Sigmoid colon (tissue), 7 donors: ENCODE measurements at places on chromosomes 1 and 21. TPM values are rescaled to one million over a fixed set of nuclear protein-coding genes. Genes with fewer than 3 reads are reported as not detected.
A peak's percentile ranks its signal among the peaks of the same experiment; 100 is the strongest.

DNA sequence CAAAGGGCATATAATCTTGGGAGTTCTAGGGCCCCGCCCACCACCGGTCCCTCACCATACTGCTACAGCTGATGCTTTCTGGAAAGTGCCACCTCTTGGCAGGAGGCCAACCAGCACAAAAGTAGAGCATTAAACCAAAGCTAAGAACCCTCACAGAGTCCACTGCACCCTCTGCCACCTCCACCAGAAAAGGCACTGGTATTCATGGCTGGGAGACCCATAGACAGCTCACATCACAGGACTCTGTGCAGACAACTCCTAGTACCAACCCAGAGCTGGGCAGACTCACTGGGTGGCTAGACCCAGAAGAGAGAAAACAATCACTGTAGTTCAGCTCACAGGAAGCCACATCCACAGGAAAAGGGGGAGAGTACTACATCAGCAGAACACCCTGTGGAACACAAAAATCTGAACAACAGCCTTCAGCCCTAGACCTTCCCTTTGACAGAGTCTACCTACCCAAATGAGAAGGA lies 10.8 kb downstream of the THEM4 start:
- no peak for DNase-seq

LRIF1 gene
- total RNA-seq: 6.3 TPM

- DNase-seq: peak; percentile 70
Observed at GRCh38 chr1:51636764-51637522, 20.1 kb downstream of the OSBPL9 start.

GRCh38 chr21:29318354-29318753 lies 19.6 kb downstream of the BACH1 start:
- no peak for DNase-seq

GRCh38 chr1:195704028-195704427 lies 904.2 kb downstream of the KCNT2 start:
- DNase-seq: no peak

DNA sequence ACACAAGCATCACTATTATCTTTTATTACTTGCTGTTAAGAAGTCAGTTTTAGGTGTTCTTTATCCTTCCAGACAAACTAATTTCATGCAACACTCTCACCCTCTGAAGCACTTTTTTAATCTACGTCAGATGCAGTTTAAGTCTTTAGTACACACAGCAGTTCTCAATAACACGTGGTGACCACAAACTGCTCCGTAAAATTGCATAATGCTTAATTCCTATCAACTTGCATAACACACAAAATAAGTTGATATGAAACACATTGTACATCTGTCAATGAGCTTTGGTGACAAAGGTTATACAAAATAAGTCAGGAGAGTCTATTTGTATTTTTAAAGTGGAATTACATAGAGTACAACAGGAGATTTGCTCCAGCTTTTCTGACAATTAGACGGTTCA lies 140.9 kb upstream of the ETS2 start:
- no peak for DNase-seq

GRCh38 chr1:158978730-158979129 lies 31.0 kb upstream of the IFI16 start:
- DNase-seq: no peak

RNF220 gene
- 118 TPM for total RNA-seq

DNA sequence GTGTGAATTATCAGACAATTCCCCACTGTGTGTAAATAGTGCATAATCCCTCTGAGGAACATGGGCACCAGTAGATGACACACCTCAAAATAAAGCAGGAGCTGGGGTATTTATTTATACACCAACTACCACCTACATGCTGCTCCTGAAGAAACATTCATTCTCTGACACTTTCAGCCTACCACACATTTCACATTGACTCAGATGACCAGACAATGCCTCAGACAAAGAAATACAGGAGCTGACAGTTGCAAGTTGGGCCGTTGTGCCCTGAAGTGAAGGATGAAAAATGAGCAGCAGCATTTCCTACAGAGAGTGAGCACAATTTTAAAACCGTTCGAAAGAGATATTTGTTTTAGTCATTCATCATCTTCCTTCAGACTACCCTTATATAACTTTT lies 63.2 kb downstream of the RGS2 start:
- no peak for DNase-seq

DNA sequence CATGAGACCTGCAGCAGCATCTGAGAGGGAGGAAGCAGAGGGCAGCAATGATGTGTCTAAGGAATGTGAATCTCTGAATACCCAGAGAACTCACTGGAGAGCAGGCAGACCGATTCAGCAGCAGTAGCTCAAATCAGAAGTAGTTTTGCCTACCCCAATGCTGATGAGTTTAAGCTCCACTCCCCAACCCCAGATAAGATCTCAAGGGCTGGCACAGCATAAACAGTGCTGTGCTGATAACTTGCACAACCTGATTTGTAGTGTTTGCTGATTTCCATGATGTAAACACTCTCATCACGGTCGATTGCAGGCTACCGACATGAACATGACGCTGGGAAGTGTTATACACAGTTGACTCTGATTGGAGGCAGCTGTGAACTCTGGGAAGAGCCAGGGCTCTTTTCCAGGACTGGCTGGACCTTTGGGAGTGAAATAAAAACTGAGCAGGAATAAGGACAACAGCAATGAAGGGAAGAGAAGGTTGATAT lies 11.2 kb upstream of the HMGCS2 start:
- DNase-seq: peak; percentile 78

RGS13 gene
- 0.36 TPM for total RNA-seq

NPPA gene
- not detected for total RNA-seq

TRIM67 gene
- total RNA-seq: 0.28 TPM

- no peak for DNase-seq
Observed at GRCh38 chr1:15460708-15461095, 4.2 kb downstream of the CELA2A start.

DNA sequence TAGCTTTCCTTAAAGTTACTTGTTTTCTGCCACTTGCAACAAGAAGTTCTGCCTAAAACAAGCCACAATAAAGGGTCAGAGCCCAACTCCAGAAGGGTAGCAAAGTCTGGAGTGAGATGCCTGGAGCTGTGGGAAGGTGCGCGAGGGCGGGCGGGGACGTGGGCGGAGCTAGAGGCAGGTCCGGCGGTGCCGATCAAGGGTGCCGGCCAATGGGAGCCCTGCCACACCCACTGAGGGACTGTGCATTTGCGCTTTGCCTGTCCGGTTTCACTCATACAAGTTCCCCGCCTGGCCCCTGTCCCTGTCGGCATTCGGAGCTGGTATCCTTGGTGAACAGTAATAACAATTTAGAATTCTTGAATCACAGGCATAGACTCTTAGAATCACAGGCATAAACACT lies 732.4 kb downstream of the MATN1 start:
- DNase-seq: no peak

GRCh38 chr1:112866151-112866550 lies 89.8 kb downstream of the SLC16A1 start:
- DNase-seq: no peak

- peak; percentile 92 for DNase-seq
Observed at GRCh38 chr1:33181921-33182341, at the start of gene TRIM62. TRIM62 (minus strand) TSS chr1:33182043; CDS start chr1:33181432, 611 bp downstream.

GRCh38 chr1:208043691-208044181 lies 132.8 kb upstream of the CD34 start:
- peak; percentile 79 for DNase-seq

GRCh38 chr1:148318123-148318903 lies 164.8 kb downstream of the PPIAL4G start:
- no peak for DNase-seq

CRYAA gene
- total RNA-seq: not detected

- no peak for DNase-seq
Observed at GRCh38 chr1:40140211-40140973, 20.8 kb upstream of the RLF start.

DNA sequence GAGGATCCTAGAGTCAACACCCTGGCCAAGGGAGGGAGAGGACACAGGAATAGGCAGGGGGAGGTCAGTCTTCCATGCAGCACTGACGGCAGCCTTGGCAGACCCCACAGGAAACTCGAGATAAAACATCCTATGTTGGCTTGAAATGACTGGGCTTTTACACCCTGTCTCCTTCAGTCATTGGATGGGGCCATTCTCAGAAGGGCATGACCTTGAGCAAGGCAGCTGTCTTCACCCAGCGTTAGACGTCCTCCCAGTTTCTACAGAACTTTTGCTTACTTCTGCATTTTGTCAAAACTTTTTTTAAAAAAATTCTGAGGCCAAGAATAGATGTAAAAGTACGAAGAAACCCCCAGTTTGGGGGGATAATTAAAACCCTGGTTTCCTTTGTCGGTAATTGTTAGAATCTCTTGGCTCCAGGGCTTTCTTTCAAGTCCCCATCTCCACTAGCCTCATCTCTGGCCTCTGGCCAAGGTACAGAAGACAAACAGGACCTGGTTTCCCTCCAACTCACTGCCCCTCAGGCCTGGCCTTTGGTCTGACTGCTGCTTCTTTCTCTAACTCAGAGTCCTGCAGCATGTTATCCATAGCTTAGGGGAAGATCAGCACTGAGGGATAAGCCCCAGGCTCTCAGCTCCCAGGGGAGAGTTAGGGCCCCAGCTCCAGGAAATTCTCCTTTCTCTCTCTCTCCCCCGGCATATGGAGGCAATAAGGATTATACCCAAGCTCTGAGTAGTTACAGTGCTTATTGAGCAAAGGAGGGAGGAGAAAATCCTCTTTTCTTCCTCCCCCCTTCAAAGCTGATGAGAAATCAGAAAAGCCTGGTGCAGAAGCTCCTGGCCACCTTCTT lies 51.6 kb upstream of the KCND3 start:
- DNase-seq: no peak

- DNase-seq: no peak
Observed at GRCh38 chr1:224377676-224378006, 21.0 kb downstream of the CNIH4 start.

DMRTA2 gene
- total RNA-seq: 0.55 TPM

DNA sequence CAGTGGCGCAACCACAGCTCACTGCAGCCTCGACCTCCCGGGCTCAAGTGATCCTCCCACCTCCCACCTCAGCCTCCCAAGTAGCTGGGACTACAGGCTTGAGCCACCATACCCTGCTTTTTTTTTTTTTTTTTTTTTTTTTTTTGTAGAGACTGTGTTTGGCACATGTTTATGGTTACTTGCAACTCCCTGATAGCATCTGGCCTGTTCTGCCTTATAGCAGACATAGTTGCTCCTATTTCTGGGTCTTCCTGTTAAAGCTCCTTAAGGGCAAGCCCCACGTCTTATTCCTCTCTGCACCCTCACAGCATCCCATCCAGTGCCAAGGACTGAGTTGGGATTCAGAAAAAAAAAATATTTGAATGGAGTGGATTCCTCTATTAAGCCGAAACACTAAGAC lies 17.1 kb upstream of the CNR2 start:
- no peak for DNase-seq

DNA sequence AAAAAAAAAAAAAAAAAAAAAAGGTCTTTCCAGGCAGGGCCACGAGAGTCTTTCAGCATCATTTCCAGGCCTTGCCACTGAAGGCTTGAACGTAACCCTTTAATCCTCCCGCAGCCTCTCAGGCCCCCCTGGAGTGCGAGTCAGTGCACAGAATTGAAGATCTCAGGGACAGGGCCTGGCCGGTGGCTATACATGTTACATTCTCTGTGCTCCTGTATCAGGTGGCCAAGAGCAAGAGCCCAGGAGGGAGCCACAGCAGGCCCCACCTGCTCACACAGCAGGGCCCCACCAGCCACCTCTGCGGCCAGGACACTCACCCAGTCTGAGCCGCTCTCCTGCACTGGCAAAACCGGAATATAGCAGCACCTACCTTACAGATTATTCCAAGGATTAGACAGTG lies 34.1 kb upstream of the SLC25A33 start:
- DNase-seq: no peak

- DNase-seq: no peak
Observed at GRCh38 chr1:169877800-169878491, 15.8 kb downstream of the SCYL3 start.

- DNase-seq: peak; percentile 58
Observed at GRCh38 chr1:228087771-228088251, 5.3 kb downstream of the ARF1 start.

GRCh38 chr1:211580303-211580687 lies 1.3 kb upstream of the SLC30A1 start:
- no peak for DNase-seq

- DNase-seq: no peak
Observed at GRCh38 chr1:248622570-248623001, 12.3 kb downstream of the OR2T11 start.

NOTCH2 gene
- 49.7 TPM for total RNA-seq

DNA sequence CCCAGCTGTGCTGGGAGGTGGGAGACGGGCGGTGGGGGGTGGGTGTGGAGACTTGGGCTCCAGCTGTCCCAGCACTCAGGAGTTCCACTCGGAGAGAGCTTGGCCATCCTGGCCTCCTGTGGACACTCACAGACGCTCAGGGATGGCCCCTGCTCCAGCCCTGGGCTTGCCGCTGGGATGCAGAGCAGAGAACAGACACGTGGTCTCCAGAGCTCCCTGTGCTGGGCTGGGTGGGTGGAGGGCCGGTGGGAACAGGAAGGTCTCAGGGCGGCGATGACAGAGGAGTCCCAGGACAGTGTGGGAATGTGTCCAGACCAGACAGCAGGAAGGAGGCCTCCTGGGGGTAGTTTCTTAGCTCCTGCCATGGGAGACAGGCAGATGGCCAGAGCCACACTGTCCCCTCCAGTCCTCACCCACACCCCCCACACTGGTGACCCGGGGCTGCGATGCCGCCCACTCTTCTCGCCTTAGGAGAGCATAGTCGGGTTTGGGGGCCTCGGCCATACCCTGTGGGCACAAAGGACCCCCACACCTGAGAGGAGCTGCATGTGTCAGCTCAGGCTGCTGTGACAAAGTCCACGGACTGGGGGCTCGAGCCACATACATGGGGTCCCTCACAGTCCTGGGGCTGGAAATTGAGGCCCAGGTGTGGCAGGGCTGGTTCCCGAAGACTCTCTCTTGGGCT lies 2.0 kb downstream of the KRTAP10-9 start:
- DNase-seq: no peak

GRCh38 chr1:47393141-47393540 lies 22.9 kb upstream of the FOXE3 start:
- no peak for DNase-seq

DNA sequence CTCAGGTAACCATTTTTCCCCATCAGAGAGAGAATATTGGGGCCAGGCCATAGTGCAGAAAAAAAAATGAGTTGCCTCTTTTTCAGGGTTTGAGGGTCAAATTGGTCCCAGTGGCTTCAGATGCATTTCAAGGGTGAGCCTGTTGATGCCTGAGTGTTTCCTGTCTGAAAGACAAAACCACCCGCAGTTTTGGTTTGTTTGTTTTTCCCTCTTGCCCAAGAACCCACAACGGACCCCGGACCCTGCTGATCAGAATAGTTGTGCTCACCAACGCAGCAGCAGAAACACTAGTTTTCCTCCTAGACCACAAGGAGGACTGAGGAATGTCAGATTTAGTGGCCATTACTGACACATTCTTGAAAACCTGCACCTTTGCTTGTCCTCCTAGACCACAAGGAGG lies 1433.1 kb downstream of the PLA2G4A start:
- no peak for DNase-seq
